ENCODE measurements at places on chromosomes 2 and 18.

DNA sequence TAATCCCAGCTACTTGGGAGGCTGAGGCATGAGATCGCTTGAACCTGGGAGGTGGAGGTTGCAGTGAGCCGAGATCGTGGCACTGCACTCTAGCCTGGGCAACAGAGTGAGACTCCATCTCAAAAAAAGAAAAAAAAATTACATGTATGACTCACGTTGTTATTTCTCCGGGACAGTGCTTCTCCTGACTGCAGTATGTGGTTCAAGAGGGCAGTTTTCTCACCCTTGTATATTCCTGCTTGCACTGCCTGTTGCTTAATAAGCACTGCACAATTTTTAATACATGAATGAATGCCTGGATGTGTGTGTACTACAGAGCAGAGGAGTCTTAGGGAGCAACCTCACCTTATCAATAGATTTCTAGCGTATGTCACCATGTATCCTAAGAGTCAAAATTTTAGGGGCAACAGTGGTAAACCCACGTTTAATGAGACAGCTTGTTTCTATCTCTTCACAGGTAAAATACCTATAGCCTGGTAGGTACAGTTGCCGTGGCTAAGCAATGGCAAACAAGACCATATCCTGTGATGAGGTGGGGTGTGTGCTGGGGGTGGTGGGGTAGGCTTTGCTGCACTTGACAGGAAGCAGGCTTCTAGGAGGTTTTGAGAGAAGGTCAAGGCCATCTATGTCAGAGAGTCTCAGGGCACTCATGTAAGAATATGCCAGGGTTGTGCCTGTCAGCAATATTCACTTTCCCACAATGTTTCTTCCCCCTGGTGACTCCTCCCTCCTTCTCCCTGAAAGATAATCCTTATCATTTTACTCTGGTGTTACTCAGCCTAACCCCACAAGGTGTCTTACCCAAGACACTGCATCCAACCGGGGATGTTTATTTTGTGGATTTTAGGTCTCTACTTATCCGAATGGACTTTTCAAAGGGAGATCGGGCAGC lies 36.9 kb upstream of the MEX3C start:
- no peak for DNase-seq

- DNase-seq, result no peak
Measured at GRCh38 chr2:39469807-39470206, 32.7 kb upstream of the MAP4K3 start.

DNA sequence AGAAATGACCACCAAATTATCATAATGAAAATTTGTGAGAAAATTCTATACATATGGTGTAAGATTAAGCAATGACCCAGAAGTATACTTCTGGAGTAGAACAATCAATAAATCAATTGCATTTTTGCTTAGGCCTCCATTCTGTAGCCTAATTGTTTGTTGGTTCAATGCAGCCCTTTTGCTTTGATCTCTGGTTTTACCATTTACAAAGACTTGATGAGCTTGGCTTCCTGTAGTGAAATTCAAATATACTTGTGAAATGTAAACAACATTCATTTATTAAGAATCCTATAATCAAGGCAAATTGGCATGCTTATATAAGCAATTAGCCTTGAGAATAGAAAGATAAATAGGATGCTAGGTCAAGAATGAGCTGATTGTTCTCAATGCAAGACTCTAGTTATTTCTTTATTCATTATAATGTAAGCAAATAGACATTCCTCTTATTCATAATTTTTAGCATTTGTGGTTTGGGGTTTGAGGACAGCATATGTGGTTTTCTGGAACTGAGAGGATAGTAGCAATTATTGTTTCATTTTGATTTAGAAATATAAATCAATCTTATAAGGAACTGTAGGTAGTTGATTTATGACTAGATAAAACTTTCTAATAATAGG lies 9.7 kb downstream of the FMNL2 start:
- no peak for DNase-seq

DNA sequence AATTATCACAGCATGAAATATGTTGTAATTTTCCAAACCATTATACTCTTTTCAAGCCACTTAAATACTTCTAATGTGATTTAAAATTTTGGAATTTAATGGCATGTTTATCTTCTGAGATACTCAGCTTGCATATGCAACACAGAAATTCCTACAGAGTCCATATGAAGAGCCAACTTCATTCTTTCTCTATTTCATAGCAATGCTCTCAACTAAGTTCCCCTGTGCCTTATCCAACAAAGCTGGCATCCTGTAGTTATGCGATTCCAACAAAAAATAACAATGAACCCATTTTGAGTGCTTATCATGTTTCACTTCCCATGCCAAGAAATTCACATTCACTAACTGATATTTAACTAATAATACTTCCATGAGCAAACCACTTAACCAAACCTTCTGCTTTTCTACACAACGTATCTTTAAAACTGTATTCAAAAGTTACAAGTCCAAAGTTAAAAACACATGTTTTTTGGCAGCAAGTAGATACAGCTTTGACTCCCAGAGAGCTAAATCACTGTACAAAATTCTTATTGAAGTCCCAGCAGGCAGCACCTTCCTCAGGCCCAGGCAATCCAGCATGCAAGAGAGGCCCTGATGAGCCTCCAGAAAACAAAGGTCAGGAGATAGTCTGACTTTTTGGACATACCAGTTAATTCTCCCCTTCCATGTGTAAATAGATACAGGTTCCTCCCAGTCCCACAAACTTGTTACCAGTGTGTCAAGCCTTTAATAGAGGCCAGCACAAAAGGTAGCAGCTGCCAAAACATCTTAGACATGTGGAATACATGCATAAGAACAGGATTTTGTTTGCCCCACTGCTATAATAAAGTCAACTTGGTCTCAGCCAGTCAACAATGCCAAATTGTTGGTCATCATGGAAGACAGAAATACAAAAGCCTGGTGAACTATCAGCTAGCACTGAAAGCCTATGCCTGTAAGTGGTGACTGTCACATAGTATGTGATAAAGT lies 113.1 kb upstream of the WDR75 start:
- DNase-seq, result no peak

DNA sequence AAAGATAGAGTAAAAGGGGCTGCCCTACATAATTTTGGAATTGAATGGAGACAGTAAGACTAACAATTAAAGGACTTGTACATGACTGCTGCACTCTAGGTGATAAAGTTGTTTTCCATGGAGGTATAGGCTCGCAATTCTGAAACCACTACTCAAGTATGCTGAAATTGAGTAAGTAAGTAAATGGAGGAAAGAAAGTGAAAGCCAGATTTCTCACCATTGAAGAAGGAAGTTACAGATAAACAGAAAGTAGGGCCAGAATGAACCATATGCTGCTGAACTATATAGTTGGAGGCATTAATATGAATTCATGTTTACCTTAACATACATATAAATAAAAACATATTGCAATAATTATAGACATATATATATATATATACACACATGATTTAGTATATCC lies 225.7 kb upstream of the ST6GAL2 start:
- no peak for DNase-seq

DNA sequence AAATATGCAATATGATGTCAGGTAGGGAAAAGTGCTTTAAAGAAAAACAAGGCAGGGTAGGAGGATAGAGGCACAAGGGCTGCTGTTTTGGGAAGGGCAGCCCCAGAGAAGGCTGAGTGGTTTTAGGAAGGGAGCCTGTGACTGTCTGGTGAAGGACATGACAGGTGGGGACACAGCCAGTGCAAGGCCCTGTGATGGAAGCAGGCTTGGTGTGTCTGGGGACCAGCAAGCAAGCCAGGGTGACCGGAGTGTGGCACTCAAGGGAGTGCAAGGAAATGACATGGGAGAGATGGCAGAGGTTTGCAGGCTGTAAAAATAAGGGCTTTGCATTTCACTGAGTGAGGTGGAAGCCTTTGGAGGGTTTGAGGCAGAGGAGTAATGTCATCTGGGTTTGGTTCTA lies 62.0 kb downstream of the LTBP1 start:
- DNase-seq, result no peak

- no peak for DNase-seq
Measured at GRCh38 chr2:167333245-167333644, 445.0 kb downstream of the XIRP2 start.

- DNase-seq, result no peak
Measured at GRCh38 chr2:167404627-167405284, 516.5 kb downstream of the XIRP2 start.

GRCh38 chr2:36058076-36058475 lies 297.5 kb upstream of the CRIM1 start:
- no peak for DNase-seq

DNA sequence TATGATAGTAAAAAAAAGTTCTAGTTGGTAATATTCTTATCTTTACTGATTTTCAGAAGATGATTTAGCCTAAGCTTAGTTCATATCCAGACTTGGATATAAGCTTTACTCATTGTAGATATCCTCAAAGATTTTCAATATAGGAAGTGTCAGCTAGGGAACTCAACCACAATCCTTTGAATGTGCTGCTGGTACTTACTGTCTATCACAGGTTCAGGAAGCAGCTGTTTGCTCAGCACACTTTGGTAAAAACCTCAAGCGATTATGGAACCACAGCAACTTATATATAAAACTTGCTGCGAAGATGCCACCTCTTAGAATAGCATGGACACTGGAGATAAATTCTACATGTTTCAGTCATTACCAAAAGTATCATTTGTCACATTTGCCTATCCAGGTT lies 60.1 kb upstream of the TNFRSF11A start:
- peak; percentile 66 for DNase-seq

DNA sequence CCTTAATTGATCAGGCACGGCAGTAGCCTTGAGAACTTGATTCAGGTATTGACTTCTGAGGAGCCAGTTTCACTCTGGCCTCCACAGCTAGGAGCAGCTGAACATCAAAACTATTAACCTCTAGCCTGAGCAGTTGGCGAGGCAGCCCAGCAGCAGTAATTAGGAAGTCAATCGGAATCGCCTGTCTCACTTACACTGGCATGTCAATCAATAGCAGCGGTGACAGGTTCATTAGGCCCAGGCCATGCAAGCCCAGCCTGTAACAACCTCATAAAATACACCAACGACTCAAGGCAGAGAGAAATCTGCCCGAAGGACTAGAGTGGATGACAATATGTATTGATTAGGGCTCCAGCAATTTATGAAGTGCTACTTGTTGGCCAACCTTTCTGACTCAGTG lies 255.4 kb upstream of the SKOR2 start:
- DNase-seq, result no peak

GRCh38 chr2:171432206-171432968 lies 1.4 kb downstream of the METTL8 start:
- DNase-seq, result peak; percentile 30

DNA sequence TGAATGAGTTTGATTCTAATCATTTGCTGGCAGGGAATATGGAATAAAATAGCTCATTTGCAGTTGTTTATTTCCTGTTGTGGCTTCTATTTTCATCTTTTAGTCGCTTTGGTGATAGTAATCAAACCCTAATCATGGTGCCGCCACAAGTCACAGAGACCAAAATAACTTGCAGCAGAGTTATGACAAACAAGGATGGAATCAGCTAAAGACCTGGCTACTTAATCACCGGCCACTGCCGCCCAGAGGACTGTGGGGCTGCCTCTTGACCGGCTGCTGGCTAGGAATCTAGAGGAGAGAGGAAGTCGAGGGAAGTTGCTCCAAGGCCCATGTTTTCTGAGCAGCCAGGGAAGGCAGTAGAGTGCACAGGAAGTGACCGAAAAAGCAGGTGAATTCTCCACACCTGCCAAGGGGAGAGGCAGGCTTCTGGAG lies 5.1 kb upstream of the SMAD7 start:
- DNase-seq, result no peak

- DNase-seq, result no peak
Measured at GRCh38 chr2:151526572-151527090, 116.9 kb downstream of the RIF1 start.

- DNase-seq, result no peak
Measured at GRCh38 chr2:166464187-166464586, 29.9 kb downstream of the SCN7A start.

DNA sequence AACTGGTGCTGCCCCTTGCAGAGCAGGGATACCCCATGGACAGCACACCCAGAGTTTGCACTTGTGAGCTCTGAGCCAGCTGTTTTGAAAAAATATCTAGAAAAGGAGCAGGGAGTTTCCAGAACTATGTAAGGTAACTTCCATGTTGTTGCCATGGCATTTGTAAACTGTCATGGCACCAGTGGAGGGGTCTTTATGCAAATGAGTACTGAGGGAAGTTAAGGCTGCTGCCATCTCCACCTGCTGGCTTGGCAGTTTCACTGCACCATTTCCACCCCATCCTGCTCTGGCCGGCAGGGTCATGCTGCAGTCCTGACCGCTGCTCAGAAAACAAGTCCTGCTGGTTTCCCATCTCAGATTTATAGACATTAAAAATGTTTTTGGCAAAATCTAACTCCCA lies 52.3 kb upstream of the SNTG2 start:
- DNase-seq, result no peak

DNA sequence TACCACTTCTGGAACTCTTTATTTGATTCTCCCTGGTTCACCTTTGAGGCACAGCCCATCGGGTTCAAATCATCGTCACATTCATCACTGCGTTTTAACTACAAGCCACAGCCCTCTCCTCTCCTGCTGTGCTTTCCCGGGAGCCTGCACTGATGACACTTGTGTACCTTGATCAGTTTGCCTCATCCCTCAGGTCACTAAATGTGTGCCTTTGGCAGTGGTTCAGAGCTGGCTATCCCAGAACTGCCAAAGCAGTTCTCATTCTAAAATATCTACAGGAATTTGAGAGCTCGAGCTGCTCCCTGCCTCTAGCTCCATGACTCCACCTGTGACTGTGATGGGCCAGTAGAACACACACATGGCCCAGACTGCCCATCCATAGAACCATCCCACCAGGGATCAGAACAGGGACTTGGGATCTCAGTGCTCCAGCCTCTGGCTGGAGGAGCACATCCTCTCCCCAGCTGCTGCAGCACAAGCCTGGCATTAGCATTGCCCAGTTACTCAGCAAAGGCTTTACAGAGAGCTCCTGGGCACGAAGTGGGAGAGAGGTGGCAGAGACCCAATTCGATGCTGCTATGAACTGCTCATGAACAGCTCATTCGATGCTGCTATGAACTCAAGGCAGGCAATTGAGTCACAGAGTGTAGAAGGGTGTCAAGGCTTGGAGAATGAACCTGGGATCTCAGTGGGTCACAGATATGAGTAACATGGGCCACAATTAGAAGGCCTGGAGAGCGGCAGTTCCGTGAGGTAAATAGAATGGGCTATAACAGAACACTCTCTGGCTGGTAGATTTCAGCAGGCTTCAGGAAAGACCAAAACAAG lies 41.9 kb downstream of the EVA1A start:
- no peak for DNase-seq

DNA sequence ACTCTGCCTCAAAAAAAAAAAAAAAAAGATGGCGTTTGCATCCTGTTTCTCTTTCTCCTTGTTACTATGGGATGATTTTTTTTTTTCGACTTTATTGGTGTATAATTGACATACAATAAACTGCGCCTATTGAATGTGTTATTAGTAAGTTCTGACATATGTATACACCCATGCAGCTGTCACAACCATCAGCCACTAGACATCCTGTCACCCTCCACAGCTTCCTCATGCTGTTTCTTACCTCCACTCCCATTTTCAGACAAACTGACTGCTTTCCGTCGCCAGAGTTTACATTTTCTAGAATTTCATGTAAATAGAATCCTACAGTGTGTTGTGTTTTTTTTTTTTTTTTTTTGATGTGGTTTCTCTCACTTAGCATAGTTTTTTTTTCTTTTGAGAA lies 27.9 kb downstream of the RRM2 start:
- no peak for DNase-seq
